Activated CD4-positive, alpha-beta T cell treated with anti-CD3 and anti-CD28 coated beads, Interleukin-2, amount 50 U/mL, for 48 hours (primary cell): ENCODE measurements at places on chromosomes 1 and 21.
A peak's percentile ranks its signal among the peaks of the same experiment; 100 is the strongest.

DNA sequence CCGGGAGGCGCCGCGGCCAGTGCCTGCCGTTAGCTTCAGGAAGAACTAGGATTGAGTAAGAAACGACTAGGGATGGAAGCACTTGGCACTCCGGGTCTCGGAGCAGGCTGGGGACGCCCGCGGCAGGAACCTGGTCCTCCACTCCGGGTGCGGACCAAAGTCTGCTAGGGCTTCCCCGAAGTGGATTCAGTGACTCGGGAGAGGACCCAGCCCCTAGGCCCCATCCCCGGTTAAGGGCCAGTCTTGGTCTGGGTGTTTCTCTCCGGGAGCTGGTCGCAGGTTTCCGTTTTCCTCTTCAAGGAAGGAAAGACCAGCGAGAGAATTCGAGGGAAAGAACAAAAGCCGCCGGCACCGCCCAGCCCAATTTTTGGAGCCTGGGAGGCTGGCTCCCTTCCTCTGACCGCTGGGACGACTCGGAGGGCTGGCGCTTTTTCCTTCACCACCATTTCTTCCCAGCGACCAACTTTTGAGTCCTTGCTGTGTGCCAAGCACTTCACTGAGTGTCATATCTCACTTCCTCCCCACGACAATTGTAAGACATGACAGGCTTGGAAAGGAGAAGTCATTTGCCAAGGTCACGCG is 16.8 kb upstream of the STMN1 start:
- peak; percentile 47 for DNase-seq

- no peak for DNase-seq
These were observed 2.5 kb downstream of the DR1 start for GRCh38 chr1:93348104-93348728.

DNA sequence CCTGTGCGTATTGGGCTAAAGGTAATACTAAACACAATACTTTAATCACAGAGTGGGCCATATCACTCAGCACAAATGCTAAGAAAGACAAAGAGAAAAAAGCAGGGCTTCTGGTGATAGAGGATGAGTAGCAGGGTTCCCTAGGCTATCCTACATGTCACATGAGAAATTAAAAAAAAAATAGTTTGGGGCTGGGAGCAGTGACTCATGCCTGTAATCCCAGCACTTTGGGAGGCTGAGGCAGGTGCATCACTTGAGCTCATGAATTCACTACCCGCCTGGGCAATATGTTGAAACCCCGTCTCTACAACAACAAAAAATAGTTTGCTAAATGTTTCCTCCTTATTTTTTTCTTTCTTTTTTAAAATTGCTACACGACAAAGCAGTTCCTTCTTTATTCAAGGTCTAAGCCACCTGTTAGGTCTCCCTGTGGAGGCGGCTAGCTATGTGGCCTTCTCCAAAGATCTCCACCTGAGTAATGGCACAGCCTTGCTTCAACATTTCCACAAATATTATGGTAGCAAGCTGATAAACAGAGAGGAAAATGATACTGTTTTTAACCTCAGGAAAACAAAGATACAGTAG is 1.5 kb downstream of the ENSA start:
- DNase-seq, result no peak

DNA sequence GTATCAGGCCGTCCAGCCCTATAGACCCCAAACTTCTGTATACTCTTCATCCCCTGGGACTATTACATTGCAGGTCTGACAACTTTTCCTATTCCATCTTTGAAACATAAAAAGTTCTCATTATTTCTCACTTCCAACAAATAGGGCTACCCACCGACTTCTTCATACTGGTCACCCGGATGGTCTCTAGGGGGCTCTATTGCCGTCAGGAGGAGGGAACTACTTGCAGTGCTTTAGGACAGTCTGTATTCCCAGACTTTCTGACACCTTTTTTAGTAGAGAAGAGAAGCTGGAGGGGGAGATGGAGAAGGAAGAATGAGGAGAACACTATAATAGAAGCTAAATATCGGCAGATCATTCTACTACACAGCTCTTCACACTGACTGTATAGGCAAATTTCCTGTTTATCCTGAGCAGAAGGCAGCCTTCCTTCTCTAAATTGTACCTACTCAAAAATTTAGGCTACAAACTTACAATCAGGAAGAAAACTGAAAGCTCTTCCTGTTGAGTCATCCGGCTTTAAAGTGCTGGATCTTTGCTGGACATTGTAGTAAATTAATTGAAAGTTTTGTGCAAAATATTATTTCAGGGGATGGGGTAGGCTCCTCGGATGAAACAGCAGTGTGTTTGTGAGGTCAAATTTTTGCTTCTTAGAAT is 54.6 kb downstream of the CDC7 start:
- DNase-seq, result no peak

DNA sequence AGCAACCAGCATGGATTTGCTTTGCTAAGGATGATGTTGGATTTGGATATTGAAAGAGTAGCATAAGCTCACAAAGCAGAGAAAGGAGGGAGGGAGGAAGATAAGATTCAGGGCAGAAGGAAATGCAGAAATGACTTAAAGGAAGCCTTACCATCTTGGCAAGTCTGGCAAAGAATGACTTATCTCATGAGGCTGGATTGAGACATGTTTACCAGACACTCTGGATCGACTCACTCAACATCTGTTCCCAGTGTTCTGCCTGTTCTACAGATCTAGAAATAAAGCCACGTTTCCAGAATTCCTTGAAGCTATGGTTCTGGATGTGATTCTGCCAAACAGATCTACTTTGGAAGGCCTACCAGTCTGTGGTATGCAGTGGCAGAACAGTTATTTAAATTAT is 38.8 kb upstream of the CTBS start:
- DNase-seq, result no peak

DNA sequence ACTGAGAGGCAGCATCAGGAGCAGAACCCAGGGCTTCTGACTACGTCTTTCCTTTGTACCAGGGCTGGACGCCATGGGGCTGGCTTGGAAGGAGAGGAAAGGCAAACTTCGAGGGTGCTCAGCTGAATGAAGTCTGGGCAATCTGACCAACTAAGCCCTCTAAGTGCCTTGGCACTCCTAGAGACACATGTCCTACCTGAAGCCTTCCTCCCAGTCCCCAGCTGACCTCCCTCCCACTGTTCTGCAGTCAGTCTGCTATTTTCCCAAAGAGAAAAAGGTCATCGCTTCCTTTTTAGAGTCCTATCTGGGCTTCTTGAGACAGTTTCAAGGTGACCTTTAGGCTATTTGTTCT is 5.2 kb downstream of the SLC9A1 start:
- DNase-seq, result no peak

GRCh38 chr1:156947818-156948525 is 27.5 kb downstream of the LRRC71 start:
- no peak for DNase-seq

DNA sequence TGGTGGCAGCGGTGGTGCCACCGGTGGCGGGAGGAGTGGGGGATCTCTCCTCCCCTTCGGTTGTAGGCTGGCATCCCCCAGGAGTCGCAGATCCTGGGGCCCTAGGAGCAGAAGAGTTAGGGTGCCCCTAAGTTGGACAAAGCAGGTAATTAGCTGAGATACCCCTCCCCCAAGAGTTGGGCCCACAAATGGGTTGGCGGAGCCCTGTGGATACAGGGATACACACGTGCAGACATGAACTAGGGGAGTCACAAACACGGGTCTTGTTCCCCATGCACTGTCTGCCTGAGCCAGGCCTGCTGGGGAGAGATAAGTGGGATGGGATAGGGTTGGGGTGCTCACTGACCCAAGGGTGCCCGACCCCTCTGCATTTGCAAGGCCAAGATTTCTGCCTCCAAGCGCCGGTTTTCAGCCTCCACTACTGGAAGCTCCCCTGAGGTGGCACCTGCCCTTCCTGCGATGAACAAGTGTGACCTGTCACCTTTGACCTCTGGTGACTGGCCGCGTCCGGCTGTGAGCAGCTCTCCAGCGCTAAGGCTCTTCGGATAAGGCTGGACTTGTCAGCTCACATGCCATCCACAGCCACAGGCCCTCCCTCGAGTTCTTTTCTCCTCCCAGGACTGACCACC is 1.8 kb downstream of the CCDC17 start:
- DNase-seq, result no peak

DNA sequence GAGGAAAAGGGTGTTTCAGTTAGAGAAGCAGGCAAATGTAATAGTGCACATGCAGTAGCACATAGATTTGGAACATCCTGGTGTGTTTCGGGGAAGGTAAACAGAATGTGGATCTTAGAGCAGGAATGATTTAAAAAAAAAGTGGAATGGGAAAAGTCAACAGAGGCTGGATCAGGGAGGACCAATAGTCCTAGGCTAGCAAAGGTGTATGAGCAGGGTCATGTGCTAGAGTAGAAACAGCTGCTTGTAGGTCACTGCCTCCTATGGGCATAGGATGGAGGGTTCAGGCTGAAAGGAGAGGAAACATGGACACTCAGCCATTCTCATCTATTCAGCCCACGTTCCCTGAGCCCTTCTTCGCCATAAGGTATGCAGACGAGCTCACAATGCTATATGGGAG is 3.7 kb upstream of the KPNA6 start:
- no peak for DNase-seq

DNA sequence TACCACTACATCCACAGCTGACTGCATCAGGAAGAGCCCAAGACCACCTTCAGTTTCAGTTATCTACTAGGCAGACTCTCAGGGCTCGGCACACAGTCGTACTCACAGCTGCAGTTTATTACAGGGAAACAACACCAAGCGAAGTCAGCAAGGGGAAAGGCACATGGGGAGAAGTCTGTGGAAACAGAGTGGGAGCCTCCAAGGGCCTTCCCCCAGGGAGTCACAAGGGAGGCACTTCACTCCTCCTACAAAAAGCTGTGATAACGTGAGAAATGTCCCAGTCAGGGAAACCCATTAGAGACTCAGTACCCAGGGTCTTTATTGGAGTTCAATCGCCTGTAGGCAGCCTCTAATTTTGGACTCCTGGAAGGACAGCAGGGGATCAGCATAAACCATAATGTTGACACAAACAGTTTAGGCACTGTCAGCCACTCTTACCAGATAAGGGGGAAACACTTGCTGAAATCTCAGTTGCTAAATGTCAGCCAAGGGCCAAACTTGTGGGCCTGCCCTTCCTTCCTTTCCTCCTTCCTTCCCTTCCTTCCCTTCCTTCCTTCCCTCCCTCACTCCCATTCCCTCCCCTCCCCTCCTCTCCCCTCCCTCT is 444.0 kb downstream of the SMYD3 start:
- no peak for DNase-seq

GRCh38 chr1:61259379-61260148 is 177.2 kb downstream of the NFIA start:
- no peak for DNase-seq

DNA sequence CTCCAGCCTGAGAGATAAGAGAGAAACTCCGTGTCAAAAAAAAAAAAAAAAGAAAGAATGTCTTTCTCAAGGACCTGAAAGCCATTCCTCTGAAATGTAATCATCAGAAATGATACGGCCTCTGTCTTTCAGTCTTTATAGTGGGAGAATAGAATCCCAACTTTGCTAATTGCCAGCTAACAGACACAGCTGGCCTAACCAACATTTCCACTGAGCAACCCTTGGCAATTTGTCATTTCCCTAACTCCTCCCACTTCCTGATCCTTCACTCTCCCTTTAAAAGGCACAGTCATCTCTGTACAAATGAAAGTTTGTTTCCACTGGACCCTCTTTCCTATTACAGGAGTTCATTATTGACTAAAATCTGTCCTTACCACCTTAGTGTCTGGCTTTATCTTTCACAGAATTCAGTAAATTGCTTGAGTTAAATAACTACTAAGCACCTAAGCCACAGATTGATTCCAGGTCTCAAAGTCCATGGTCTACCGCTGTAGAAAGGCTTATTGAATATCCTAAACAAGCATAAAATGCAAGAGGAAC is 4.3 kb upstream of the CBR1 start:
- no peak for DNase-seq

- DNase-seq, result no peak
These were observed 20.9 kb upstream of the SPATC1L start for GRCh38 chr21:46205166-46205565.

DNA sequence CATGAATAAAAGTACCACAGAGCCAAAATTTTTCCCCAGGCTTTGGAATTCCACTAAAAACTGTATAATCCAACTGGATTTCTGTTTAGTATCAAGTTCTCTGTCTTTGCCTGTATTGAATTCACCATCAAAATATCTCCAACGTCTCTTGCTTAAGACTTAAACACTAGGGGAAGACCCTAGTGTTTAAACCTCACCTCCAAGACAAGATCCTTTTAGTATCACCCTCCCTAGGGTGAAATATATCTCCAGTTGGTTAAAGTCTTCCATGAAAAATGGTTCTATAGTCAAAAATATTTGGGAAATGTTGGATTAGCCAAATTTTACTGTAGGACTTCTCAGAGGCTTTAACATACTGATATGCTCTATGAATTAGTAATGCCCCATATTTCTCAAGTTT is 8.1 kb upstream of the XCL1 start:
- no peak for DNase-seq

DNA sequence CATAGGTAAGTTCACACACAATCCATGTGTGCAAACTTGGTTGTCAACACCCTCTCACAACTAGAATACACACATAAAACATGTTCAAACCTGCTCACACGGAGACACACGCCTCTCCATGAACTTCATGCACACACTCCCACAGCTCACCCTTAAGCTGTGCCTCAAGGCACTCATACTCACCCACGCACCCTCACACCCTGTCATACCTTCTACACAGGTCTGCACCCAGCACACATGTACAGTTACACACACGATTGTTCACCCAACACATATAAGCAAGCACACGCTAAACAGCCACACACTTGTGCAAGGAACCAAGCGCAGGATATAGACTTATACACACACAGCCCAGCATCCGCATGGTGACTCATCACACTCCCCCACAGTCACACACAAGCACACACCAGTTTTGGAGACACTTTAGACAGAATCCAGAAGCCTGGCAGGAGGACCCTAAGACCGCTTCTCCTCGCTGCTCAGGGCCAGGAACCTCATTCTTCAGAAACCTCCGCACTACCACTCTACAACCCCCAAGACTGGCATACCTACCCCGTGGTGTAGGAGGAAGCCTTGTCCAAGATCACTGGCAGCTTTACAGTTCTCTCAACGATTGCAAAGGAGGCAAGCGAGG is 58.7 kb upstream of the ZC3H12A start:
- no peak for DNase-seq

GRCh38 chr1:36859926-36860325 is 174.4 kb downstream of the GRIK3 start:
- no peak for DNase-seq

GRCh38 chr1:63010913-63011660 is 227.2 kb downstream of the ATG4C start:
- DNase-seq, result no peak

GRCh38 chr1:182391028-182391361 is 595 bp downstream of the GLUL start:
- DNase-seq, result no peak

DNA sequence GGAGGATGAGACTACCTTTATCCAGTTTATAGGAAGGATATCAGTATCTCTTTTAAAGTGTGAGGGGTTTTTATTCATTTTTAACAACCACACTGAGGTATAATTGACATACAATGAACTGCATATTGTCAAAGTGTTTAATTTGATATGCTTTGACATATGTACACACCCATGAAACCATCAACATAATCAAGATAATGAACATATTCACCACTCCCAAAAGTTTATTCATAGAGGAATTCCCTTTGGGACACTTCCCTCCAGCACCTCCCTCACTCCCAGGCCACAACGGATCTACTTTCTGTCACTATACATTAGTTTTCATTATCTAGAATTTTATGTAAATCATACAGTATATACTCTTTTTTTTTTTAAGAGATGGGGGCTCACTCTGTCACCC is 63.4 kb upstream of the MCOLN3 start:
- DNase-seq, result no peak
